AG10803 (cell line): ENCODE measurements at places on chromosomes 3 and 15.

DNA sequence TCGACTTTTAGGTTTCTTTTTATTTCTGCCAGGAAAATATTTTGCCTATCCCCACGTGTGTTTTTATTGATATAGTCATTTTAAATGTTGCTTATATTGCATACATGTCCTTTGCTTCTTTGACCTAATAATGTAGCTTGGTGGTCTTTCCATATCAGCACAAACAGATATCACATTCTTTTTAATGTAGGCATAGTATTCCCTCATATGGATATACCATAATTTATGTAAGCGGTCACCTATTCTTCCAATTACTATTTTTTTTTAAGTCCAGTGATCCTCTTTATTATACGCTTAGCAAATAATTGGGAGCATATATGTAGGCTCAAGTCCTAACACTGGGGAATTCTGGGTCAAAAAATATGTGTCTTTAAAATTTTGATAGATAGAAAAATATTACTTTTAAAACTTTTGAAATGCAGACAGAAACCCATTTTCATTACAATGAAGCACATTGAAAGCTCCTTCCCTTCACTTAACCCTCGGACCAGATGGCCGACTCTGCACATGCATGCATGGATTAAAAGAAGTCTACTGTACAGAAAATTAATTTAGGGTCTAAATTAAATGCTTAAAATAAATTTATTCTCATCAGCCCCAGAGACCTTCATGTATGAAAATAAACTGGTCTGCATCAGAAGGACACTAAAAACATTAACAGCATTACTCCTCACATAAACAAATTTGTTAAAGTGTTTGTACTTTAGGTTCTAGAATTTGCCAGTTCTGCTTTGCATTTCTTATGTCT is 90.5 kb upstream of the LIMD1 start:
- DNase-seq: no peak

DNA sequence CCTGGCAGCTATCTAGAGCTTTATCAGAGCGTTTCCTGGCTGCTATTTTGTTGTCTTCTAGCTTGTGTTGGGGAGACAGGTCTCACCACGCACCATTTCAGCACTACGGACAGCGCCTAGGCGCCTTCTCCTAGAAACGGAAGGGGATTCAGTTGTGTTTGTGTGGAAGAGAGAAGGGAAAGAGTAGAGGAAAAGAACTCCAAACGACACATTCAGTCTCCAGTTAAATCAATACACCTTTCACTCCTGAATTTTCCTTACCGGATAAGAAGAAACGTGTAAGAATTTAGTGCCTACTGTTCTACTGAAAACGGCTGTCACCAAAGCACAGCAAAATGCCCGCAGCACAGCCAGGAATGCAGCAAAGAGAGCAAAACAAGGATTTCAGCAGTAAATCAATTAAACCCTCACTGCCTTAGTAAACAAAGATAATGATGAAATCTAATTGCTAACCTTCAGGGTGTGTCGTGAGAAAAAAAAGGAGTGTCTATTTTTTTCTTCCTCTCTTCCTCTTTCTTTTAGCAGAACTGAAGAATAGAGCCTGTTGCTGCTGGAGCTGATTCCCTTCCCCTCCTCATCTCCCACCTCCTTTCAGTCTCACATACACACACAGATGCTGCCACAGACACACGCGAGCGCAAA is 412 bp upstream of the CTXN2 start:
- DNase-seq: peak; percentile 50

- no peak for DNase-seq
Measured at GRCh38 chr3:160869825-160870224, 113.8 kb downstream of the PPM1L start.

DNA sequence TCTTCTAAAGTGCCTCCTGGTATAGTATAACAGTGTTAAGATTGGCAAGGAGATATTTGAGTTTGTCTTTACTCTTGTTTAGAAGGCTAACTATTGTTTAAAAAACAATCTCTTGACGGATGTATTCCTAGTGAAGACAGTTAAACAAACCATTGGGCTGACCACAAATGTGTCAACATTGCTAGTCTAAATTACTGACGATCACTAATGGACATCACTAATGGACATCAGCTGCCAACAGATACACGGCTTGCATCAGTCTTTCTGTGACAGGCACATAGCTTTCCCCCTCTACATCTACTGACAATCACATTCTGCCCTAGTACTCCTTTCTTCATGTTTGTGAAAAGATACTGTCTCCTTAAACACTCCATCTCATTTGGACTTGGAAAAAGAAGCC is 57.1 kb upstream of the ETV5 start:
- no peak for DNase-seq

- no peak for DNase-seq
Measured at GRCh38 chr3:172101107-172101506, 61.7 kb downstream of the FNDC3B start.

- no peak for DNase-seq
Measured at GRCh38 chr3:183586477-183586876, 31.0 kb upstream of the KLHL6 start.

- no peak for DNase-seq
Measured at GRCh38 chr3:54963641-54964040, 35.8 kb upstream of the LRTM1 start.

GRCh38 chr3:140568131-140568530 is 109.7 kb upstream of the TRIM42 start:
- DNase-seq: no peak

- peak; percentile 57 for DNase-seq
Measured at GRCh38 chr3:31014317-31015040, 120.0 kb upstream of the GADL1 start.

DNA sequence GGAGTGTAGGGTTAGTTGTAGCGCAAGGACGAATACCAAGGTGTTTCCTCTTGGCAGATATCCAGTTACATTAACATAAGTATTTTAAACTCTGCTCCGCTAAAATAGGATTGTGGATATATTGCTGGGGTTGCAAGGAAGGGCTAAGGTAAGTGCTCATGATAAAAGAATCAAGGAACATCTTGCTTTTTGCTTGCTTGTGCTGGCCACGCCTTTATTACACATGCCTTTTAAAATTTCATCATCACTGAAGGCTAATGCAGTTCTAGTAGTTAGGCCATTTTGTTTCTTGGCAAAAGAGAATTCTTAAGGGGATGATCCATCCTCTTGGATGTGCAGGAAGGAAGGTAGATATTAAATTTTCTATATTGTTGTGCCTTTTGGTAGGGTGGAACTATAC is 415.6 kb upstream of the TPM1 start:
- DNase-seq: peak; percentile 40

DNA sequence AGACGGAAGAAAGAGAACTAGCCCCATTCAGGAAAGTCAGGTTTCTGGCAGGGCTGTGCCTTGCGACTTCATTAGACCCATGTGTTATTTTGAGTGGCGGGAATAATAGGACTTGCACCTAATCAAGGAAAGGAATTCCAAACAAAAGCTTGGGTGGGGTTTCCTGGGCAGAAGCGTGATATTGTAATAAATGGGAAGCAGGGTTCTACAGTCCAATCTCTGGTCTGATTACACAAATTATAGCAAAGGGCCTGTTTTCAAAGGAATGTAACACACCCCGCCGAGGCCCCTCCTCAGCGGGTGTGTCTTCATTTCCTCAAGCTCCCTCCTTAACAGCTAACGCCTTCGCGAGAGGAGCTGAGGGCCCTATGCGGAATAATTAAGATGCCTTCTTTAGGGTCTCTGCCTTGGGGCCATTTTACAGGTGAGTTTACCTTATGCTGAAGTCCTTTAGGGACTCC is 396.0 kb upstream of the C2CD4B start:
- DNase-seq: no peak

DNA sequence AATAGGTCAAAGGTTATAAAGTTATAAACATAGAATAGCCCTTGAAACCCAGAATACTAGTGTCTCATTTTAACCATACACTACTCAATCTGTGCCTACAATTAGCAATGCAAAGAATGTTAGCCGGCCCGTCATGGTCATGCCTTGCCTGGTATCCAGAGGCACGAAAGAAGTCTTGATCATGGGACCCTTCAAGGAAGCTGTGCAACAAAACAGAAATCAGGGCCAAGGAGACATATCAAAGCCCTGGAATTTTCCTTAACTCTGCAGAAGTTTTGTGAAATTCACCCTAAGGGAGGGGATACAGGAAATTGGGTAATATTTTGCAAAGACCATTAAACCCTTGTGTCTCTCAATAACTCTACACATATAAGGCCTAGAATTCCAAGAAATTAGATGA is 482.4 kb downstream of the ROBO1 start:
- DNase-seq: no peak

- no peak for DNase-seq
Measured at GRCh38 chr3:76998555-76998954, 41.3 kb upstream of the ROBO2 start.

- peak; percentile 36 for DNase-seq
Measured at GRCh38 chr3:49296781-49297411, 19.9 kb upstream of the C3orf62 start.

DNA sequence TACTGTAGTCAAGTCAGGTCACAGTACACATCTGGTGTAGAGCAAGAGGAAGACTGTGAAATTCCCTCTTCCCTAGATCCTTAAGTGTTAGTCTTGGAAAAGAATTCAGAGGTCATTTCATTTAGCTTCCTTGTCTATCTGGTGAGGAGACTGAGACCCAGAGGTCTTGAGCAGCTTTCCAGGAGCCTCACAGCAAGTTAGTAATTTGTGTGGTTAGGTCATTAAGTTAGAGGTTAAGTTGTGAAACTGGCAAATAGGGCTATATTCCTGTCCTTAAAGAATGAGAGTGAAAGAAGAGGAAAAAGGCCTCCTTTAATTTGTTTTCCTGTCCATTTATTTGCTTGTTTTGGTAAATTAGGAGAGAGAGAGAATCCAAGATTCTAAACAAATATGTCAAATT is 9.0 kb downstream of the PODXL2 start:
- DNase-seq: peak; percentile 4

- no peak for DNase-seq
Measured at GRCh38 chr3:4613366-4613765, 120.2 kb downstream of the ITPR1 start.

- no peak for DNase-seq
Measured at GRCh38 chr3:100120693-100121092, 6.4 kb upstream of the FILIP1L start.
